Cardiac septum (tissue), 1 donor: ENCODE measurements at places on chromosomes 2 and 18.

- no peak for DNase-seq
Measured at GRCh38 chr2:142165790-142166189, 35.0 kb upstream of the LRP1B start.

DNA sequence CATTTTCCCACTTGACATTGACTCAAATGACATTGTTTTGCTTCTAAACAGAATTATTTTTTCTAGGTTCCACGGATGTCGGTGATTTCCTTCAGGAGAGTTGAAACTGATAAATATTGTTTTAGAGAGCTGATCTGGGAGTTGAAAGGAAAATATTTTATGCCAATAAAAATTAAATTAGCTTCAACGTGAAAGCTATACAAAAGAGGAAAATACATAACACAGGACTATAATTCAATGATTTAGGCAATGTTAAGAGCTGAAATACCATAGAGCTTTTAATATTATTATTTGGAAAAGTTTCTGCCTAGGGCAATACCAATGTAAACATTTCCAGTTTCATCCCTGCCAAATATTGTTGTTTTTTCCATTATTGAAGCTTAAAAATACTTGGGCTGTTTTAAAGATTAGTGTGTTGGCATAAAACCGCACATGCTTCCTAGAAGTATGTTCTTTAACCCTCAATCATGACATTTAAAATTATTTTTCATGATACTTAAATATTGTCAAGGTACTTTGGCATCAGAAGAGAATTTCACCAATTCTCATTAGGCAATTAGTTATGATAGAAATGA is 18.6 kb upstream of the PDE1A start:
- DNase-seq, result no peak

DNA sequence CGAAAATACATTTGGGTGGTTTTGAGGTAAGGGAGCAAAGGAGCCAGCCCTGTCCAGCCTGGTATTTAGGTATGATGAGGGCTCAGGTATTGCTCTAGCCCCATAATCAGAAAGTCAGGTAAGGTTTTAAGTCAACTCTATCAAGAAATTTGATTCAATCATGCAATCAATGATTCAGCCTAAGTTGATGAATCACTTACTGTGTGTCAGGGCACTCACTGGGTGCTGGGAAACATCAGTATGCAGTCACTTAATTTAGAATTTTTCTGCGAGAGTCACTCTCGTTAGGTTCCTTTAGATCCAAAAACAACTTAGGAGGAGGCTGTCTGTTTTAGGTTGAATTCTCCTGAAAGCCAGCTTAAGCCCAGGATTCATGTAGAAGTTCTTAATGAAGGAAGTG is 17.7 kb upstream of the SERPINB2 start:
- DNase-seq, result no peak

DNA sequence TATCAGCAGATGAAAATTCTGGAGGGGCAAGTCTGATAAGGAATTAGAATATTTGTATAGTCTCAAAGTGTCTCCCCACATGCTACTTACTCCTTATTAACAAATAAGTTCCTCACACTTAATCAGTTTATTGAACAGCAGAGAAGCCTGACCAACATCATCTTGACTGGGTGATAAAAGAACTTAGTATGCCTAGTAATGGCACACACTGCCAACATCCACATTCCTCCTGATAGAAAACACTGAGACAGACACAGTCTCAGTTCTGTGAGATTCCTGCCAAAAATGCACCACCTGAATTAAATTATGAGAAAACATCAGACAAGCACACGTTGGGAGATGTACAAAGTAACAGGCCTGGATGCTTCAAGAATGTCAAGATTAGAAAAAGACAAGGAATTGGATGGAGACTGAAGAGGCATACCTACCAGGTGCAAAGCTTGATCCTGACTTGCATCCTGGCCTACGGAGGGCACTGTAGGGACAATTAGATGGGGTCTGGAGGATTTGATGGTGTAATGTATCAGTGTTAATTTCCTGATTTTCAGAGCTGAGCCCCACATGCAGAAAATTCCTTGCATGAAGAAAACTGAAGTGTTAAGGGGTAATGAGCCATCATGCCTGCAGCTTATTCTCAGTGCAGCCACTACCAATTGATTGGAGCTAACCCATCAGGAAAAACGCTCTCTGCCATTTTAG is 200.4 kb upstream of the SH3BP4 start:
- DNase-seq, result no peak

GRCh38 chr2:102116630-102117471 is 25.7 kb upstream of the IL1R1 start:
- no peak for DNase-seq

- DNase-seq, result peak; percentile 56
Measured at GRCh38 chr2:241814643-241815476, 5.9 kb downstream of the NEU4 start.
